ENCODE measurements at places on chromosomes 7 and 10.

GRCh38 chr10:124035928-124036558 lies 57.4 kb downstream of the CHST15 start:
- no peak for DNase-seq

DNA sequence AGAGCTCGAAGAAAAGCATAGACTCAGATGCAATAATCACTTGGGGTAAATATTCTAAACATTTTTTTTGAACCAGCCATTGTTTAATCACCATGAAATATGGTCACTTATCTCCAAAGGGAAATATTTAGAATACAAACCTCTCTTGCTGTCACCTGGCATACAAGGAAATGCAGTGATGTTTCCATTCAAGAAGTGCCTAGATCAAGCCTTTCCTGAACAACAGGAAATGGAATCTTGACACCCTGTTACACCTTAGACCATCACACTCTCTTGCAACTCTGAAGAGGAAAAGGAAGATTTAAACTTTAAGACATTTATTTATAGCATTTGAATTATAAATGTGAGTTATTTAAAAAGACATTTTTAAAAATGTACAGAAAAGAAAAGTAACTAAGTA lies 263.0 kb upstream of the BMPER start:
- DNase-seq = no peak

GRCh38 chr7:114741911-114742310 lies 180.0 kb upstream of the MDFIC start:
- DNase-seq = no peak

DNA sequence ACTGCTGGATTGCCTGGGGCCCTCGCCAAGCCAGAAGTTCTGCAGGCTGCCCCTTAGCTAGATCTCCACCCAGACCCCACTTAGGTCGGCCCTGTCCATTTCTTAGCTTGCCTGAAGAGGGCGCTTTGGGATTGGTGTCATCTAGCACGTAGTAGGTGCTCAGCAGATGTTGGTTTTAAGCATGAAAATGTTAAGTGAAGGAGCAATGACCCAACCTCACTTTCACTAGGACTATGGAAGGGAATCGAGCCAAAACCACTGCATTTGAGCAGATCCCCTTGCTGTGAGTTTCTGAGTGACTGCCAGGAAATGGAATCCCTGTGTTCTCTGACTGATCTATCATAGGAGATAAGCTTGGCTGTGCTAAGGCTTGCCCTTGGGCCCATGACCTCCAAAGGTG lies 131.7 kb upstream of the EEPD1 start:
- peak; percentile 15 for DNase-seq

- DNase-seq = no peak
These were observed 77.4 kb downstream of the TAF3 start for GRCh38 chr10:7895699-7896090.

DNA sequence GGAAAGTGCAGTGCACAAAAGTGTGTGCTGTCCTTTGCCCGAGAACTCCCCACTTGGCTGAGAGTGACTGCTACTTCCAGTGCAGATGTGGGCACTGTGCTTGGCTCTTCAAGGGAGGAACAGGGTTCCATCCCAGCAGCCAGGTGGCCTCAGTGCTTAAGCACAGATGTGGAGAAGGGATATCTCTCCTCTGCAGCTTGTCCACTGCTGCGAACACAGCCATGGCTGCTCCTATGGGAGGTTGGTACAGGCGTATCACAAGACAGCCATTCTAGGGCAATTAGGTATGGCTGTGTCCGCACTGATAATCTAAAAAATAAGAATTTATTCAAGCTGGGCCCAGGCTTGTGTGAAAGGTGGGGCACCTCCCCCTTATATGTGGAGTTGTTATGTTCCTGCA lies 66.6 kb downstream of the GLCCI1 start:
- DNase-seq = no peak

GRCh38 chr10:120989996-120990598 lies 138.9 kb downstream of the WDR11 start:
- no peak for DNase-seq

DNA sequence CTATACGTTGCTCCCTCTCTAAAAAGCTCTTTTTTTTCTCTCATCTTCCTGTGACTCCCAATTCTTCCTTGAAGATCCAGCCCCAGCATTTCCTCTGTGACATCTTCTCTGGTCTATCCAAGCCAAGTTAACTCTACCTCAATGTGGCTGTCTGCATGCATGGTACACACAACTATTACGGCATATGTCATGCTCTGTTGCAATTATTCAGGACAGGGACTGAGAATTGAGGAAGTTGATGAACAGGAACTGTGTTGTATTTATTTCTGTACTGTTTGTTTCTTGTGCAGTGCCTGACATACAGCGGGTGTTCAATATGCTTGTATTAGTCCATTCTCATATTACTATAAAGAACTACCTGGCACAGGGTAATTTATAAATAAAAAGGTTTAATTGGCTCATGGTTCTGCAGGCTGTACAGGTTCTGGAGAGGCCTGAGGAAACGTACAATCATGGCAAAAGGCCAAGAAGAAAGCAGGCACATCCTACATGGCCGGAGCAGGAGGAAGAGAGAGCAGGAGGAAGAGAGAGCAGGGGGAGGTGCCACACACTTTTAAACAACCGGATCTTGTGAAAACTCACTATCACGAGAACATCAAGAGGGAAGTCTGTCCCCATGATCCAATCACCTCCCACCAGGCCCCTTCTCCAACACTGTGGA lies 6.3 kb downstream of the TRPV5 start:
- no peak for DNase-seq

GRCh38 chr7:2802504-2803341 lies 41.4 kb downstream of the GNA12 start:
- DNase-seq = no peak

- DNase-seq = no peak
These were observed 7.4 kb downstream of the LRRC20 start for GRCh38 chr10:70374775-70375614.

DNA sequence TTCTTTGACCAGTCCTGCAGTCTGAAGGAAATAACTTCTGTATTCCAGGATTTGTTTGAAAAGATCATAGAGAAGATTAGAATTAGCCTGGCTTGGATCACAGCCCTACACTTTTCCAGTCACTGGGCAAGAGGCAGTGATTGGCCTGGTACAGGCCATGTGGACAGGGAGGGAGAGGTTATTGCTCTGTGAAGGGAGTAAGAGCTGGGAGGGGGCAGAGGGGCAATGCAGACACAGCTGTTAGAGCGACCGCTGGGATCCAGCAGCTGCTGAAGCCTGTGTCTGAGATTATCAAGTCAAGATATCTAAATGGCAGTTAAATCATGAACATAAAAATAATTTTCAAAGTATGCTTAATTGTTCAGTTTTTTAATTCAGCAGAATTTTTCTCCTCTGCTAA lies 257.3 kb downstream of the SDK1 start:
- no peak for DNase-seq

- DNase-seq = peak; percentile 90
These were observed 82.7 kb upstream of the C1GALT1 start for GRCh38 chr7:7099584-7100014.

GRCh38 chr7:128908750-128909624 lies 1.5 kb downstream of the KCP start:
- no peak for DNase-seq

DNA sequence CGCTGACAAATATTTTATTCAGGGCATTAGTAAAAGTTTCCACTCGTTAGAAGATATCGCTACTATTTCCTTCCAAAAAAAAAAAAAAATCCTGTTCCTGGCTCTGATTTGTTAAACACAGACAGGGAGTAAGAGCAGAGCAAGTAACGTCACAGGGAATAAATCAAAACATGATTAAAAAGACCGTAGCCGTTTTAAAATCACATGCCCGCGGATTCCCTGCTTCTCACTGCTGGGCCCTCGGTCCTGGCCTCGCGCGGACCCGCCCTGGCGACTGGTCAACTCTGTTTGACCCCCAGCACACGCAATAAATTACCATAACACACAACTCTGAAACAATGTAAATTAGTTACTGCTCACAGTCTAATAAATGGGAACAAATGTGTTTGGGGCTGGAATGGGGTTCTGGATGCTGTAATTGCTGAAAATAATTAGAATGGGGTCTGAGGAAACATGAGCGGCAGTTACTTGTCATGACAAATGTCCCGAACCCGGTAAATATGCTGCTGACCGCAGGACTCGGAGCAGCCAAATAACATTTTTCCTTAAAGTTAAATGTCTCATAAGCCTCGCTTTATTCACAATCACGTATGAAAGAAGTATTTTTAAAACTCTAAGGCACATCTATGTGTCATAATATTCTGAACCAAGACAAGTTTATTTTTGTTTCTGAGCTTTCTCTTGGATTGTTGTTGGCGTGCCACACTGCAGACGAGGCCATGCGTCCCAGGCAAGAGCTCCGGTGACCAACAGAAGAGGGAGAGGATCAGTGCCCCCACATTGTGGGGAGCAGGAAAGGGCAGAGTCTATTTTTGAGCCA lies 17.9 kb downstream of the EBF3 start:
- no peak for DNase-seq

DNA sequence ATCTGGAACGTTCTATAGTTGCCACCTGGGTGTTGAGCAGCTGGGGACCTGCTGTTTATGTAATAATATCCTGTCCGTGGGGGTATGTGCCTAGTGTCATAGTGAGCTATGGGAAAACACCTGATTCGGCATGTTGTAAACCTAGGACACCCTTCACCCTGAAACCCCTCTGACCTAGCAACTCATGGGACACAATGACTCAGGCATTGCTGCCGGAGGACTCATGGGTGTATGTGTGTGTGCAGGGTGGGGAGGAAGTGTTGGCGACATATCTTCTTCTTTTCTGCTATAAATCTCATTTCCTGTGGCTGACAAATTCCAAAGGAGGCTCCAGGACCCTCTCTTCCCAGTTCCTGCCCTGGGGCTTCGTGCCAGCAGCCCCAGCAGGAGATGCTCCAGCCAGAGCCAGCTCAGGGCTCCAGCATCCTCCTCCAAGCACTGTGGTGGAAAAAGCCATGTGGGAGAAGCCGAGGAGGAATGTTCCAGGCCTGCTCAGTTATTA lies 77.0 kb upstream of the PODXL start:
- DNase-seq = peak; percentile 28

DNA sequence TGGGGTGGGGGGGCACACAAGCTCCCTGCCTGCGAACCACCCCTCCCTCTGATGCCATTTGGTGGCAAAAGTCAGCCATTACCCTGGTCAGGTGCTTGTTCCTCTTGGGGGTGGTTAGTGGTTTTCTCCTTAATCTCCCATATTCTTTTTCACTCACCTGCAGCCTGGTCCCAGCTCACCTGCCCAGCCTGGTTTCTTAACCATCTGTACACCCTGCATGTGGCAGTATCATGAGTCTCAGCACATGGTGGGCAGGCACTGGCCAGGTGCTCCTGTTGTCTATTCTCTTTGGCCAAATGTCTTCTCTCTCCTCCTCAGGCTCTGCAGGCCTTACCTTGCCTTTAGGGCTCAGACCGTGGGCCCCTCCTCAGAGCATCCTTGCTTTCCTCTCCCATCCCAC lies 30.5 kb downstream of the OGDH start:
- DNase-seq = no peak

DNA sequence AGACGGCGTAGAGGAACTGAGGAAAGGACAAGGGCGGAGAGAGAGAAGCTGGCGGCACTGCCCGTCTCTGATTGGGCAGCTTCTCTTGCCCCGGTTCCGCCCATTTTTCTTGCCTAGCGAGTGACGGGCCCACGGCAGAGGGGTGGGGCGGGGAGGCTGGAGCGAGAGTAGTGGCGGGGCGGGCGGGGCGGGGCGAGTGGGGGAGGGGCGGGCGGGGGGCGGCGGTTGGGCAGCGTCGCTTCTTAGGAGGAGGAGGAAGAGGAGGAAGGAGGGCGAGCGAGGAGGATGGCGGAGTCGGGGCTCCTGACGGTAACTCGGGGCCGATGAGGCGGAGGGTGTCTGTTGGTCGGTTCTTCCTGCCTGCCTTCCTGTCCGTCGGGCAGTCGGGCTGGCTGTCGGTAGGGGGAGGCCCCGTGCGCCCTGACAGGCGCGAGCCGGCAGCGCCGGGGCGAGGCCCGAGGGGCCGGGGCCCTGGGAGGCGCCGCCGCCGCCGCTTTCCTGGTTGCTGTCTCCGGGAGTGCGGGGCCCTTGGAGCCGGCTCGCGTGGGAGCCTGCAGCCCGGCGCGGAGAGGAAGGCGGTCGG lies at the start of gene SHOC2:
Gene SHOC2, plus strand, starts transcription at position 256 of the 583 bp plus-strand sequence. CDS start 44,755 bp downstream, outside the sequence.
- DNase-seq = no peak

DNA sequence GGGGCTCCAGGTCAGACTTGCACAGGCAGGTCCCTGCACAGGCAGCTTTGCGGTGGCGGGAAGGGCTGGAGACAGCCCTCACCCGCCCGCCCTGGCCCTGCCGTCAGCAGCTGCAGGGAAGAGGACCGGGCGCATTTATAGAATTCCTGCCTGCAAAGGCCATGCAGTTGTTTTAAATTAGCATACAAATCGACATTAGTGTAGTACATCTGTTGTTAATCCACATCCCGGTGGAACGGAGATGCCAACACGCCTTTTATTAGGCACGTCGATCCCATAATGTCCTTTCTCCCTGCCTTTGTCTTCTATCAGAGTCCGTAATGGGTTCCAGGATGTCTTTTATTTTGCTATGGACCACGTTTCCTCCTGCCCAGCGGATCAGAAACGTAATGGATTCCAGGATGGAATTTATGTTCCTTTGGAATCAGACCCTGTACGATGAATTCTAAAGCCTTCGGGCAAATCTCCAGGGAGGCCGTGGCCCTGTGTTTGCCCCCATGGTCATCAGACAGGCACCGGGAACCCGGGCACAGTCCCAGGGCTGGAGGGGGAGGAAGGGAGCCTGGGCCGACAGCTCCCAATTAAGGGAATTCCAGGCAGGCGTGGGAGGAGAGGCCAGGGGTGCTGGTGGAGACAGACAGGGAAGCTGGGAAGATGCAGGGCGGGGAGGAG lies 123.9 kb downstream of the COL26A1 start:
- no peak for DNase-seq

- DNase-seq = no peak
These were observed 55.3 kb upstream of the KAT6B start for GRCh38 chr10:74771054-74771453.

DNA sequence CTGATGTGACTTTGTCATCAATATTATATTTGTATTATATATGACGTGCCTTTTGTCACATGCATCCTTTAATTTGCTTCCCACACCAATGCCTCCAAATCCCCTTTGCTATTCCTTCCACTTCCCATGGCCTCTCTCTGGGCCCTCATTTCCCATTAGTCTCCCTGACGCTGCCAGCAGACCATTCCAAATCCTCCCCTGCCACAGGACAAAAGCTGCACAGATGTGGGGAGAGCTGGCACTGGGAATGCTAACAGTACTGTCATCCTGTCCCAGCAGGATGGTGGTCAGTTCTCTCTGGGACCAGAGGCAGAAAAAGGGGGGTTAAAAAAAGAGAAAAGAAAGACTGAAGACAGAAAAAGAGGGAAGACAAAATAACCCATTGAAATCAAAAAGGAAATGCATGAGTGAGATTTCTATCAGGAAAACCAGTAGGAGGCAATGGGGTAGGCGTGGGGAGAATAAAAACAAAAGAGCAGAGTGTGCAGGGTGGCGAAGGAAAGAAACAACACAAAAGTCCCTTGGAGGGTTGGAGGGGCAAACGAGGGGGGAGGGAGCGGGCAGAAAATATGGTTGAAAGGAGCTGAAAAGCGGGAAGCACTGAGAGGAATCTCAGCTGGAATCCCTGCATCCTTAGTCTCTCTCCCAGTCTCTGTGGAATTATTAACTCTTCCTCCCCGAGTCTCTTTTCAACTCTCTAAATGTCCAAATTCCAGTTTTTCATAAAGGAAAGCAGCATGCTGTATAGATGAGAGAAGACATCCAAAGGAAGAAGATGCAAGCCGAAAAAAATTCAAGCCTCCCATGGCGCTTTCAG lies 59.2 kb upstream of the PTN start:
- DNase-seq = no peak

GRCh38 chr10:35306852-35307251 lies 29.5 kb upstream of the CCNY start:
- no peak for DNase-seq
